DMS53 (cell line): ENCODE measurements at places on chromosomes 1 and 21.

DNA sequence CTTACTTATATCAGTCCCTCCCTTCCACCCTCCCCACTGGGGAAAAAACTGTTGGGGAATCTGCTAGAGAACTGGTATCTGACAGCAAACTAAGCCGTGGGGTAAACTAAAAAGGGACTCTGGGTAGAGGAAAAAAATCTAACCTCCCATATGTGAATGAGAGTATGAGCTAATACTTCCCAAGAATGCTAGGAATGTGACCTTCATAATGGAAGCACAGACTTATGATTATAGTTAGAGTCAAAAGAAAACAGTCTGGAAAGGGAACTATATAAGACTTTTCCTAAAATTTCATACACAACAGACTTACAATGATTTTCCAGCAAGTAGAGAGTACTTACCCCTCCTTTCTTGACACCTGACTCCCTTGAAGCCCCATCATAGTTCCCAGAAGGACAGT lies 23.0 kb upstream of the RBBP5 start:
- DNase-seq: no peak

DNA sequence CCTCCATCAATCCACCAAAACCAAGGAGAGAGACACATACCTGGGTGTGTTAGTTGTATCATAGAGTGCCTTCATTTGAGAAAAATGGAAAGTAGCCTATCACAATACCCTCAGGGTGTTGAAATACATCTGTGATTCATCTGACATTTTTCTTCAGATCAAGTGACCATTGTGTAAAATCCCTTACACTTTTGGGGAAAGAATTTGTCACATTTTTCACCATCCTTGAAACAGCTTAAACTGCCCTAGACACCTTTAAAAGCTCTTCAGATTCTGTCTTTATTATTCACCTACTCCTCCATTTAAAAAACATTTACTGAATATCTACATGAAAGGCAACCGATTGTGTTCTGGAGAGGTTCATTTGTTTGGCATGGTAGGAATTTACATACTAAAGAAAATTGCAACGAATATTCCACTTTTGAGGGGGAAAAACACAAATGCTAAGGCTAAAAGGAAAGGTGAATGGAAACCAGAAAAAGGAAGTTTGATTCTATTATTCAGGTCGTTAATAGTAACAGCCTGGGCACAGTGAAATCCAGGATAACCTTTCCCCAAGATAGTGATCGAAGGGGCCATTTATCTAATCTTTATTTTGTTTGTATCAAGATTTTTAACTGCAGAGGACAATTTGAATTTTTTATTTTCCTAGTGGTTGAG lies 70.4 kb upstream of the SAMSN1 start:
- no peak for DNase-seq

GRCh38 chr1:227952374-227953021 lies 4.8 kb upstream of the WNT9A start:
- no peak for DNase-seq

DNA sequence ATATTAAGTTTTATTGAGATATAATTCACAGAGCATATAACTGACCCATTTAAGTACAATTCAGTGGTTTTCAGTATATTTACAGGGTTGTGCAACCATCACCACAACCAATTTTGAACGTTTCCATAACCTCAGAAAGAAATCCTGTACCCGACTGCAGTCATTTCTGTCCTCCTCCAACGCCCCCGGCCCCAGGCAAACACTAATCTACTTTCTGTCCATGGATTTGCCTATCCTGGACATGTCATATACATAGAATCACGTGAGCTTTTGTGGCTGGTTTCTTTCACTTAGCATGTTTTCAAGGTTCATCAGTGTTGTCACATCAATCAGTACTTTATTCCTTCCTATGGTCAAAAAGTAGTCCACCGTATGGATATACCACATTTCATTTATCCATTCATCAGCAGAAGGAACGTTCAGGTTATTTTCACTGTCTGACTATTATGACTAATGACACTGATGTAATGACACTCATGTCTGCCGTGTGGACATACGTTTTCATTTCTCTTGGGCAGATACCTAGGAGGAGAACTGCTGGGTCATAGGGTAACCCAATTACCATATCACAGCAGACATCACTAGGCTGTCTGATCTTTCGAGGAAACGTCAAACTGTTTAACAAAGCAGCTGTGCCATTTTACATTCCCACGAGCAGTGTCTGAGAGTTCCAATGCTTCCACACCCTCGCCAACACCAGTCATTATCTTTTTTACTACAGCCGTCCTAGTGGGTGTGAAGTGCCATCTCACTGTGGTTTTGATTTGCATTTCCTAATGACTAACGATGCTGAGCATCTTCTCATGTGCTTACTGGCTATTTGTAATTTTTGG lies 30.8 kb downstream of the MRPL37 start:
- DNase-seq: no peak

DNA sequence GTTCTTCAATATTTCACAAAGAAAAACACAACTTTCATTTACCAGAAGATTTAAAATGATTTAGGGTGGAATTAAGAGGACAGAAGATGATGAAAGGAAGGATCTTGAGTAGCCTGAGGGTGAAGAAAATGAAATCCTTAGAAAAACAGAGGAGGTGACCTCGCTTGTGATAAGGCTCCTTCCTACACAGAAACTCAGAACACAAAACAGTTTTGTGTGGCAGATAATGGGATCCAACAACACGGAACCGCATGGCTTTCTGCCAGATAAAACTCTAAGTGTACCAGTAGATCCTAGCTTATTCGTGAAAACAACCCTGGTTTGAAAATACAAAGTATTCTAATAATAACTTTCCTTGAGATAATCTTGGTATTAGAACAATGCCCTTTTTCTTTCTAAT lies 74.0 kb upstream of the EXO1 start:
- DNase-seq: no peak

- DNase-seq: no peak
Measured at GRCh38 chr1:13487143-13487868, 26.5 kb downstream of the LRRC38 start.

DNA sequence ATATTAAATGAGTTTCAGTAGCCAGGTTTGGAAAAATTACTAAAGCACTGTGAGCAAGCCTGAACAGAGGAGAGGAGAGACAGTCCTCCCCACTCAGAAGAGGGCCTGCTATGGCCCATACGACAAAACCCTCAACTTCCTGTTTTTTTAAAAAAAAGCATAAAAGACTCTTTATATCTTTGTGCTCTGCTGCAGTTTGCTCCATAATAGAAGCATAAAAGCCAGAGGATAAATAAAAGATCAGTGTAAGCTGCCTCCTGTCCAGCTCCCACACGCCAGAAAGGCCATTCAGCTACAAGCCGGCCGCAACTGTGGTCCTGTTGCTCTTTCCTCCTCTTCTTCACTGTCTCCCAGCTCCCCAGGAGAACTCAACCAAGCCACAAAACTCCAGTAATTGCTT lies 37.8 kb downstream of the NID1 start:
- no peak for DNase-seq

DNA sequence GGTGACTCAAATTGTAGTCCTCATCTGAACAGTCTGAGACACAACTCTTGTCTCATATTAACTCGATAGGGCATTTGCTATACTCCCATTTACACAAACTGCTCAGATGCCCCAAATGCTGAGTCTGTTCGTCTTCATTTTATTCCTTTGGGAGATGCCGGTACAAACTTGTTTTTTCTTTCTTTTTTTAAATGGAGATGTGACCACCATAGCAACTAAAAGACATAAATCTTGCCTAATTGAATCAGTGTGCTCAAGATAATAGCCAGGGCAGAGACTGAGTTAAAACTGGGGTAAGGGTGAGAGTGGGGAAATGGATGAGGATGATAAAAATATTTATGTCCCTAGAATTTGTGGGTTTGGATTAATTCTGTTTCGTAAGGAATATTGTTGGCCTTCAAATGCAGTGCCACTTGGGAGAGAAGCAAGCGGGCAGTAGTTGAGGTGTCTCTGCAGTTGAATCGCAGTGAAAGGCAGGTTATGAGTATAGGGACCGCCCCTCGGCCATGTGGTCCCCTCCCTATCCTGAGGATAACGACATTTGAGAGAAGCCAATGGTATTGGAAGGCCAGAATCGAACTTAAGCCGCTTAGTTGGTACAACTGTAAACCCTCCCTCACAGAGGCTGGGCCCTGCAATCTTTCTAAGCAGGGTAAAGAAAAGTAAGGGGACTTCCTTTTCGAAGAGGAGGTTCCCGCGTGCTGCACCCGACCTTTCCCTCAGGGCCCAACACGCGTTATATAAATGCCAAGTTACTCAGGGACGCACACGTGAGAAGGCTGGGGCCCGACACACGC lies 859 bp upstream of the LRRC8B start:
- DNase-seq: peak; percentile 97

DNA sequence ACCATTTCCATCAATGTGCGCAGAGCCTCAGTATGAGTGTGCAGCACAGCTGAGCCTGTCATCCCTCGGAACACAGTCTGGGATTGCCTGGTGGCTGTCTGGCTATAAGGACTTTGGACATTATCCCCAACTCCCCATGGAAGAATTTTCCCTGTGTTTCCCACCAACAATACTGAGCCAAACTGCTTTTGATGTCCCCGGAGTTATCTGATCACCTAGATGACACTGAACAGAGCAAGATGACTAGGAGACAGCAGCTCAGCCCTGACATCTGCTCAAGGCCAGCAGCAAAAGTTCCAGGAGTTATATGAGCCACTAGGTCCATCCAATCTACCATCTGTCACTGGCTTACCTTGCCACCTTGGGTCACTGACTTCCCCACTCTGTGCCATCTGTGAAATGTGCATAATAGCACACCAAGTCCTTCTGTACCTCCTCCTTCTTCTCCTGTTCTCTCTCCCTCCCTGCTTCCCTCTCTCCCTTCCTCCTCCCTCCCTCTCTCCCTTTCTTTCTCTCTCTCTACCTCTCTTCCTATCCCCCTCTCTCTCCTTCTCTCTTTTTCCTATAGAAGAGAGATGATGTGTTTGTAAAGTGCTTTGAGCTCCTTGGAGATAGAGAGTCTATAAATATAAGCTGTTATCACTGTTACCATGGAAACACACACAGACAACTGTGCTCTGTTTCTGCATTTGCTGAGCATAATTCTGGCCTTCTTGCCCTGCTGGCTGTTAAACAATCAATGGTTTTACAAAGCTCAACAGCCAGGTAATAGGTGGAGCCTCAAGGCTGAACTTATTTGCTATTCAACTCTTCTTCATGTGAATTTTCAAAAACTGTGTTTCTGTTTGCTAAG lies 19.7 kb upstream of the ATP1B1 start:
- peak; percentile 89 for DNase-seq

GRCh38 chr1:98557895-98558294 lies 103.6 kb upstream of the SNX7 start:
- DNase-seq: no peak

DNA sequence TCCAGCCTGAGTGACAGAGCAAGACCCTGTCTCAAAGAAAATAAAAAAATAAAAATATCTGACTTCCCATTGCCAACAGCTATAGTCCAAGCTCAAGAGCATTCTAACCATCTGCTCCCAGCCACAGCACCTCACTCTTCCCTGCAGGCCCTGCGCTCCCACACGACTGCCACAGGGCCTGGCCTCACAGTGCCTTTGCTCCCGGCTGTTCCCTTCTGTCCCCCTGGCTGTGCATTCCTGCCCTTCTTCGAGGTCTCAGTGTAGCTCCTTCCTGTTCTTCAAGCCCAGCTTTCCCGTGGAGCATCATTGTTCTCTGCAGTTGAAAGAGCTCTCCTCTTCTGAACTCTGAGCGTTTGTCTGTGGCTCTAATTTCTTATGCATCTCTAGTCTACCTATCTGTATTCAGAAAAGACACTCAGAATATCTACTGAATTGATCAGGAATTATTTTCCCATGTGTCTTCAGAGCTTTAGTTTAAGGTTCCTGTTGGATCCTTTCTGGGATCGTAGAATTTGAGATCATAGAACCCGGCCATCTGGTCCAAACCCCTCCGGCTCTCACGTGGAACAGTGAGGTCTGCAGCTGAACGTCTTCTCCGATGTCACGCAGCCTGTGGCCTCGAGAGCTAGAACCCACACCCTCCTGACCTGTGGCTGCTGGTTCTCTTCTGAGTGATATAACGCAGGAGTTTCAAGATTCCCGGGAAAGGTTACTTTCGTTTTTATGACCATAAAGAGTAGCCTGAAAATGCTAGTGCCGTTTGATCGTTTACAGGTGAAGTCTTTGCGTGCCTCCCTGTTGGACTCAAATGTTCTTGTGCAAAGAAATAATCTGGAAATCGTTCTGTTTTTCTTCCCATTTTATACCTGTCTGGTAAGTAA lies 54.4 kb downstream of the DOP1B start:
- no peak for DNase-seq

GRCh38 chr1:61017651-61018050 lies 64.7 kb upstream of the NFIA start:
- no peak for DNase-seq

DNA sequence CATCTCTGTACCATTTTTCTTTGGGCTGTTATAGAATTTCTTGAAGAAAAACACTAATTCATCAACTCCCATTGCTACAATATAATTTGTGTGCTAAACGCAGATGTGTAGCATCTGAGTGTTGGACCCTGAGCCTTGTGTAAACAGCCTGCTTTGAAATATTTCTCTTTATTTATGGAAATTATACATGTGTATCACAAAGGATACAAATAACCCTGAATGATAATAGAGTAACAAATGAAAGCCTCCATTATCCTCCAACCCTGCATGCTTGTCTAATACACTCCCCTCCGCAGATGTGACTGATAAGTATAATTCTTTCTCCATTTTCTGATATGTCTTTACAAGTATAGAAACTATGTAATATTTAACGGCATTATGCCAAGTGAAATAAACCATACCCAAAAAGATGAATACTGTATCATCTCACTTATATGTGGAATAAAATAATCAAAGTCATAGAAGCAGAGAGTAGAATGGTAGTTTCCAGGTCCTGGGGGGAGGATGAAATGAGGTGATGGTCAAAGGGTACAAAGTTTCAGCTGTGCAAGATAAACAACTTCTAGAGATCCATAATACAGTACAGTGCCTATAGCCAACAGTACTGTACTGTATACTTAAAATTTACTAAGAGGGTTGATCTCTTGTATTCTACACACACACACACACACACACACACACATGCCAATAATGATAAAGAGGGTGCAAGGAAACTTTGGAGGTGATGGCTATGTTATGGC lies 2.8 kb upstream of the ADAM30 start:
- no peak for DNase-seq

DNA sequence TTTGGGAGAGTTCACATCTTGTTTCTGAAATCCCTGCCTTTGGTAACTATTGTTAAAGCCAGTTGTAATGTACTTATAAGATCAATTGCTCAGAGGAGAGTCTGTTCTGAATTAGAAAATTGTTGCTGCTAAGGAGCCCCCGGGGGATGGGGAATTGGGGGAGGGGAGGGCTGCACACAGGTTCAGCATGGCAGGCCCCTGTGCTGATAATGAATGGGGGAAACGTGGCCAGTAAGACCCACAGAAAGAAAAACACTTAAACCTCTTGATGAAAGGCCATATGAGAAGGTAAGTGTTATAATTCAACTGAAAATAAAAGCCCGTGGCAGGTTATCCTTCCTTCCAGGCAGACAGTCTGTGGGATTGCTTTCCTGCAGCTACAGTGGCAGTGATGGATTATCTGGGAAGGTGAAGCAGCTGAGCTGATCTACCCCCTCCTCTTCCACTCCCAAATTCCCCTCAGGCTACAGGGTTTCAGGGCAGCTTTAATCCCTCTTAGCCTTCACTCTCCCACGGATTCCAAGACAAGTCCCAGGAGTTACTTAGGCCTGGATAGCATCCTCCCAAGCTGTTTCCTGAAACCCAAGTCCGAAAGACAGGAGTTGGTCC lies 398.8 kb downstream of the TBX15 start:
- no peak for DNase-seq
